Natural killer cell treated with Interleukin-12 subunit alpha and Interleukin-12 subunit beta and Interleukin-15 and Interleukin-18, amount 100 ng/mL, for 72 hours (primary cell): ENCODE measurements at places on chromosomes 7 and 10.

GRCh38 chr10:62021128-62021665 is 119.7 kb downstream of the ARID5B start:
- no peak for DNase-seq

DNA sequence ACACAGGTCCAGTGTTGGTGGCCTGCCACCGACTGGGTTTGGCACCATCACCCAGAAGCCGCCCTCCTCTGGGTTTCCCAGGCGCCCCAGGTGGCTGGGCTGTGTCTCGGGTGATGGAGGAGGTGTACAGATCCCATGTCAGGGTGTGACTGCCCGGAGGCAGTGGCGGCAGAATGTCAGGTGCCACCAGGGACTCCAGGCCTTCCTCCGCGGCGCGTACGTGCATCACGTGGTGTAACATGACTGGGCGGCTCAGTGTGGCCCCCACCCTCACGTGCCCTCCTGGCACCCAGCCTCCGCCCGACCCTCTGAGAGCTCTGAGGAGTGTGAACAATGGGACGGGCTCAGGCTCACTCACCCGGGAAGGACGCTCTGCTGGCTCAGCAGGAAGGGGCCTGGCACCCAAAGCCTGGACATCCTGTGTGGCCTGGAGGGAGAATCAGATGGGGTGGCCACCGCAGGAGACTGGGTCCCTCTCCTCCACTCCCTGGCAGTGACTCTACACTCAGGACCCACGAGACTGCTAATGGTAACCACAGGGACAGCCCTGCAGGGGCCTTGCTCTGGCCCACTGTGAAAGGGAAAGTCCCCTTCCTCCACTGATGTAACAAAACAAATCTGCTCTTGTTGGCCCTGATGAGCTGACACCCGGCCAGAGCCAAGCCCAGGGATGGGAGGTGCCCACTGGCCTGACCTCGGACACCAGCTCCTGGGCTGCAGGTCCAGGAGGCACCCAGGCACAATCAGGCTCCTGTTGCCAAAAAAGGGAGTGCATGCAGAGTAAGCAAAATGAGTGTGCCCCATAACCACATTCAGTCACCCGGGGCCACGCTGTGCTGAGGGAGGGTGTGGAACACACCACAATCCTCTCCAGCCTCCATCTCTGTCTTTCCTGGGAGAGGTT is 164.8 kb downstream of the PRKAG2 start:
- no peak for DNase-seq

GRCh38 chr10:64846700-64847099 is 1325.5 kb downstream of the REEP3 start:
- DNase-seq = no peak

GRCh38 chr7:157555944-157556641 is 219.3 kb downstream of the DNAJB6 start:
- peak; percentile 38 for DNase-seq
